RPMI8226 (cell line): ENCODE measurements at places on chromosomes 6 and 20.

DNA sequence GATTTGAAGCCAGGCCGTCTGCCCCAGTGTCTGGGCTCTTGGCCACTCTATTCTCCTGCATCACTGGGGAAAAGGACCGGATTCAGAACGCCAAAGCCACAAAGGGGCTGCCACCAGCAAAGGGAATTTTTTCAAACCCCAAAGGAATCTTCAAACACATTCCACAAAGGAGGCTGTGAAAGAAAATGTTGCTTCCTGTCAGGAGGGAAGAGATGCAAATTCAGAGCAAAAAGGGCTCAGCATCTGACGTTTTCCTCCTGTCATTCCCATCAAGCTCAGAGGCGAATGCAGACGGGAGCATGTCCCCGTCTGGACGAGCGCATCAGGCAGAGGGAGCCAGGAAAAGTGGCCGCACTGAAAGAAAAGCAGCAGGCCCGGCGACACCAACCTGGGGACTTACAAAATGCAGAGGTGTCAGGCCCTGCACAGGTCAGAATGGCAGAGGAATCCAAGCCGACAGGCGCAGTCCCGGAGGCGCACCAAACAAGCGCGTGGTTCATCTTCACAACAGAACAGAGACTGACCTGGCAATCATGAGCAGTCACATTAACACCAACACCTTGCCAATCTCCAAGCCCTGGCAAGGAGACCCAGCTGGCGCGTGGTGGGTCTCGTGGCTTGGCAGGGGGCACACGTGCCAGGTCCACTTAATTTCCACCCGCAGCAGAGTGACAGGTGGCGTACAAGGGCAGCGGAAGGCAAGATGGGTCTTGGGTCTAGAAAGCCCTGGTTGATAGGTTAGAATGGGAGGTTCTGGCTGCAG lies 62.8 kb downstream of the GRM4 start:
- no peak for DNase-seq

- no peak for DNase-seq
These were observed 167.3 kb upstream of the GMDS start for GRCh38 chr6:2412731-2413130.

GRCh38 chr6:111715321-111715720 lies 109.6 kb upstream of the TRAF3IP2 start:
- no peak for DNase-seq

DNA sequence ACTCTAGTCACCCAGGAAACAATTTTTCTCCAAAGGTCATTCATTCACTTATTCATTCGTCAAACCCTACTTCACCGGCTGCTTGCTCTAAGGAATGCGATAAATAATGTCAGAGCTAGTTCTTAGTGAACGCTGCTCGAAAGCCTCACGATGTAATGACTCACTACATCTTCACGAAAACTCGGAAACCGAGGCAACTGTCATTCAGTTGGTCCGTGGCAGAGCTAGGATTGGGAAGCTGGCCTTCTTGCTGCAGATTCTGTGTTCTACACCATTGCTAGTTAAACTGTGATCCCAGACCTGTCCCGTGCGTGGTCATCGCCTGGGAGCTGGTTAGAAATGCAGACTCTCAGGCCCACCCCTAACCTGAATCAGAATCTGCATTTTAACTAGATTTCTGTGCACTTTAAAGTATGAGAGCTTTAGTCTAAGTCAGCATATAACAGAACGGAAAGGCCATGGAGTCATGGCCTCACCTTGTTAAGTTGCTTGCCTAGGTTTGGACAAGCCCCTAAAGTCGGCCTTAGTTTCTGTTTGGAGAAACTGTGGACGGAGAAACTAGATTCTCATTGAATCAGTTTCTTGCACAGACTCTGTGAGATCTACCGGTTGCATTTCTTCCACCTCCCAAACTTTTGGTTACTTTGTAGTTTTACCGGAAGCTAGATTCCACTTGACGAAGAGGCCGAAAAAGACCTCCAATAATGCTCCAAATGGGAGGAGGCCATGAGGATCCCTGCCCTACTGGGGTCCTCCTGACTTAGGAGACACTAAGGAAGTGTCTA lies 651 bp upstream of the CCND3 start:
- no peak for DNase-seq

DNA sequence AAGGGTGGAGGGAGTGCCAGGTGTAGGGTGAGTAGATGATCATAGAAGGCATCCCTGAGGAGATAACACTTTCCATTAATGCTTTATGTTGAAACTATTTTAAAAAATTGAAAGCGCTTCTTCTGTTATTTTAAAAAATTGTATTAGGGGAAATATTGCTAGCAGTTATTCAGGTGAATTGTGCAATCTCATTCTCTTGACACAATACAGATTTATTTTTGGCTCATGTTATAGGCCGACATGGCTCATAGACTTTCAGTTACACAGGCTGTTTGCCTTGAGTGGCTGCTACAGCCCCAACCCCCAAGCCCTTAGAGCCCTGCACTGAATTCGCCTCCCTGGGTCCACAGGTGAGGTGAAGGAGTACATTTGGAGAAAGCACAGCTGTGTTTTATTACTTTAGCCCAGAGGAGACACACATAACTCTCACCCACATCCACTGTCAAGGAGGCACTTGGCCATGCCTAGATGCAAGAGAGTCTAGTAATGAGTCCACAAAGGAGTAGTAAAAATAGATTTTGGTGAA lies 228.2 kb downstream of the RFPL4B start:
- DNase-seq = no peak
